ENCODE measurements at places on chromosomes 2 and 18.

DNA sequence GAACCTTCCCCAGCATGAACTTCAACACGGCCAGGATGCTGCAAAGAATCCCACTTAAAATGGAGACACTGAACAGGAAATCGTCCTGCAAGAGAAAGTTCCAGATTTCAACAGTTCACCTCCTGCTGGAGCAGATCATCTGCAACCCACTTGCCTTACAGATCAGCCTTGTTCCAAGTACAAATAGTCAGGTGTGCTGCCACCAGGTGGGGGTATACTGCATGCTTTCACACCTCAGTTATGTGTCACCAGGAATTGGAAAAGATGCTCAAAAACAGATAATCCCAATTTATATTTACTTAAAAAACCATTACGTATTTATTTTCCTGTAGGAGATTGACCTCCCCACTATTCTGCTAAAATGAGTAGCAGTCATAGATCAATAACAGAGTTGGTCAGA is 212.3 kb downstream of the MGAT5 start:
- DNase-seq, result peak; percentile 47

GRCh38 chr2:60446413-60447267 is 106.8 kb downstream of the BCL11A start:
- DNase-seq, result no peak

- no peak for DNase-seq
Observed at GRCh38 chr2:143802242-143802641, 673.0 kb downstream of the ARHGAP15 start.

- DNase-seq, result peak; percentile 57
Observed at GRCh38 chr2:128525653-128526052, 207.0 kb upstream of the HS6ST1 start.

Data from DND-41 (cell line).